ENCODE measurements at places on chromosomes 2 and 18.

GRCh38 chr2:28662044-28662443 lies 89.6 kb upstream of the PPP1CB start:
- no peak for DNase-seq

DNA sequence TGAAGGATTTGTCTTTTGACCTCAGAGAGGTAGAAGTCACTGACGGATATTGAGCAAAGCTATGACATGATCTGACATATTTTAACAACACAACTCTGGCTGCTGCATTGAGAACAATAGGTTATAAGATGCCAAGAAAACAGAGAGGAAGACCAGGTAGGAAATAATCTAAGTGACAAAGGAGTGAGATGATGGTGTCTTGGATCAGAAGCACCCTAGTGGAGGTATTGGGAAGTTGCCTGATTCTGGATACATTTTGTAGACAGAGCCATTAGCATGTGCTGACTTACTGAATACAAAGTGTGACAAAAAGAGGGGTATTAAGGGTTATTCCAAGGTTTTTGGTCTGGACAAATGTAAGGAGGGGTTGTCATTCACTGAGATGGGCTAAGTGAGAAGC lies 1438.1 kb downstream of the DPP10 start:
- DNase-seq = no peak

DNA sequence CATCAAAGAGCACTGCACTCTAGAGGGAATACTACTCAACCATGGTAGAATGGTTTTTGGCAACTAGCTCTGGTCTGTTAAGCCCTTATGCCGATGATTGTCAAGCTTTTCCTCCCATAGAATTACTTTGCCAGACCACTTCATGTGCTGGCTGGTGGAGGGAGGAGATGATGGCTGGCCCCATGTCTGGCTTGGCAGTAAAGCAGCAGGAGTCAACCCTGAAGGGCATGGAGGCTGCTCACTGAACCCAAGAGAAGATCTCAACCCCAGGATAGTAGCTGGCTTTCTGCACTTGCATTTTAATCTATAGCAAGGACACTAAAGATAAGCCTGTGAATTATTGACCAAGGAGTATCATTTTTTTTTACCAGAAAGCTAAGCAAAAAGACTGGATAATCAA lies 309.9 kb downstream of the PIEZO2 start:
- no peak for DNase-seq

DNA sequence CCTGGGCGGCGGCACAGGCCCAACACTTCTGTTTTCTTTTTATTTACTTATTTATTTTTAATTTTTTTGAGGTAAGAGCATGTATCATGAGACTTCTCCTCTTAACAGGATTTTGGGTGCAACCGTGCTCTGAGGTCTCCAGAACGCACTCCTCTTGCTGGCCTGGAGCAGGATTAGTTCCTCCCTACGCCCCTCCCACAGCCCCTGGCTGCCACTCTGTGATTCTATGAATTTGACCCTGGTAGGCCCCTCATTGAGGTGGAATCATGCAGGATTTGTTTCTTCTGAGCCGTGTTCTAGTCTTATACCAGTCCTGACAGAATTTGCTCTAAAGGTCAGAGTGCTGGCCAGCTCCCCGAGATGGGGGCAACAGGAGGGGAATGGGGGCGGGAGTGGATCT lies 106.5 kb upstream of the HS6ST1 start:
- no peak for DNase-seq

GRCh38 chr18:55247032-55247431 lies 287.8 kb upstream of the CCDC68 start:
- no peak for DNase-seq

GRCh38 chr2:105779394-105779793 lies 34.7 kb downstream of the NCK2 start:
- DNase-seq = no peak

DNA sequence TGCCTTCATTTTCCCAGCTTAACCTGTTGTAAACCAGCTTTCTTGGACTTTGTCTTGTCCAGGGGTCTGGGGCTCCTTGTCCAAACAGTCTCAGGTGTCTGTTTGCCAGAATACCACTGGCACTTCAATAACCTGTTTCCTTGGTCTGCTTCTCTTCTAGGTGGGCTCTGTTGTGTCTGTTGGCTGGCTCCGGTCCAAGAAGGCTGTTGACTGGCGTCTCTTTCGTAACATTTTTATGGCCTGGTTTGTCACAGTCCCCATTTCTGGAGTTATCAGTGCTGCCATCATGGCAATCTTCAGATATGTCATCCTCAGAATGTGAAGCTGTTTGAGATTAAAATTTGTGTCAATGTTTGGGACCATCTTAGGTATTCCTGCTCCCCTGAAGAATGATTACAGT lies 17.0 kb downstream of the SLC20A1 start:
- DNase-seq = no peak

- DNase-seq = no peak
Observed at GRCh38 chr2:189050165-189050712, 76.1 kb downstream of the COL3A1 start.

- DNase-seq = no peak
Observed at GRCh38 chr18:3910512-3910911, 460.5 kb downstream of the TGIF1 start.

GRCh38 chr18:79355433-79356335 lies 40.0 kb upstream of the NFATC1 start:
- DNase-seq = no peak

- DNase-seq = no peak
Observed at GRCh38 chr2:53801547-53801946, 14.7 kb downstream of the ERLEC1 start.

DNA sequence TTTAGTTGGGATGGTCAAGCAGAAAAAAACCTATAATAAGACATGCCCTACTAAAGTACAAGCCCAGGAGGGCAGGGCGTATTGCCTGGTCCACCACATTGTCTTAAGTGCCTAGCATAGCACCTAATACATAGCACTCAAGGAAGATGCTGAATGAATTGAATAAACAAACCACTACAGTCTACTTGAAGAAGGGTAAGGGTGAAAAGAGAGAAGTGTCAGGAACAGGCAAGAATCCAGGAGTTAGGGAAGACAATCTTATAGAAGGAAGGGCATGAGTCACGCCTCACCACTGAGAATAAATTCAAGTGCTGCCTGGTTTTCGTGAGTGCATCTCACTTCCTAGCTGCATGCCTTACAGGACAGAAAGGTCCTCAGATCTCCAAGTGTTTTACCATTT lies 13.9 kb downstream of the SLC19A3 start:
- DNase-seq = no peak

DNA sequence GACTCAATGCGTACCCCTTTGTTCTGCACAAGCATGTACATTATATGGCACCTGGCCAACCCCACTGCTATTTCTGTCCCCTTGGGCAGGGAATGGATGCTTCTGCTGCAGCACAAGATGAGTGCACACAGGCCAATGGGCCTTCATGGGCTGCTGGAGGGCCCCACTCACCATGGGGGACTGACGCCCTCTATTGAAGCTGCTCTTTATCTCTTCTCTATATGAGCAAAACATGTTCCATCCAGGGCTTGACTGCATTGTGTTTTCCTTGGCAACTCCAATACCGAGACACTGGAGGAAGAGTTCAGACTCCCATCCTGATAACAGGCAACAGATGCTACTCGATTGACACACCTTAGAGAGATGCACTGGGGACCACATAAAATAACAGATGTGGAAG lies 251.6 kb upstream of the NCKAP5 start:
- no peak for DNase-seq

GRCh38 chr18:36020174-36020711 lies 47.1 kb downstream of the RPRD1A start:
- DNase-seq = no peak

DNA sequence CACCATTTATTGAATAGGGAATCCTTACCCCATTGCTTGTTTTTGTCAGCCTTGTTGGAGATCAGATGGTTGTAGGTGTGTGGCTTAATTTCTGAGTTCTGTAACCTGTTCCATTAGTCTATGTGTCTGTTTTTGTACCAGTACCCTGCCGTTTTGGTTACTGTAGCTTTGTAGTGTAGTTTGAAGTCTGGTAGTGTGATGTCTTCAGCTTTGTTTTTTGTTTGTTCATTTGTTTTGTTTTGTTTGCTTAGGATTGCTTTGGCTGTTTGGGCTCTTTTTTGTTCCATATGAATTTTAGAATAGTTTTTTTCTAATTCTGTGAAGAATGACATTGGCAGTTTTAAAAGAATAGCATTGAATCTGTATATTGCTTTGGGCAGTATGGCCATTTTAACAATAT lies 12.7 kb downstream of the GKN2 start:
- no peak for DNase-seq

DNA sequence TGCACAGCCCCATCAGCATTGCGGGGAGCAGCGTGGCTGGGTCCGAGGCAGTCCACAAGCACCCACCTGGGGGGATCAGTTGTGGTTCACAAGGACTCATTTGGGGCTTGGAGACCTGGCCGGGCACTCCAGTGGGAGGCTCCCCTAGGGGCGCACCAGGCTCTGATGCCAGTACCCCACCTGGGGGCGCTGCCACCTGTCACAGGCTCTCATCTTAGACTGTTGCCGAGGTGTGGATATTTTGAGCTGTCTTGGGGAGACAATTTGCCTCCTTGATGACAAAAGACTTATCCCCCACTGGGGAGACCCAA lies 3.0 kb downstream of the ADRA2B start:
- DNase-seq = no peak

- DNase-seq = no peak
Observed at GRCh38 chr2:134861173-134861572, 22.8 kb downstream of the ACMSD start.
